ENCODE measurements at places on chromosomes 5 and 9.

DNA sequence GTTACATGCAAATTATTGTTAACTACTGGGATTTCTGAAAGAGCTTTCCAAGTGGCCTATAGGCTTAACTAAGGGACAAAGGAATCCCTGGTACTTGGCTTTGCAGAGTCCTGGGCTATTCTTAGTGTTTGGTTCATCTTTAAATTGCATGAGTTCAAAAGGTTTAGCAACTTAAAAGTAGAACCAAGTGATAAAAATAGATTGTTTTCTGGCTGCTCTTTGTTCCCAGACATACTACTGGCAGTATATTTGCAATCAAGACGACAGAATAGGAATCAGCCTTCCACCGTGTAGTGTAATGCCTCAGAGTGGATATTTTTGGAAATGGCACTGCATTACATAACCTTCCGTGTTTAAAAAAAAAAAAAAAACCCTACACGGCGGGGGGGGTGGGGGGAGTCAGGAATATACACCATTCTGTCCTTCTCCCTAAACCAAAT is 1.0 kb downstream of the NREP start:
- DNase-seq, result no peak

- no peak for DNase-seq
These were observed 243.7 kb downstream of the GLIS3 start for GRCh38 chr9:4056187-4056586.

- DNase-seq, result no peak
These were observed 255.4 kb downstream of the GRIA1 start for GRCh38 chr5:153745778-153746395.

DNA sequence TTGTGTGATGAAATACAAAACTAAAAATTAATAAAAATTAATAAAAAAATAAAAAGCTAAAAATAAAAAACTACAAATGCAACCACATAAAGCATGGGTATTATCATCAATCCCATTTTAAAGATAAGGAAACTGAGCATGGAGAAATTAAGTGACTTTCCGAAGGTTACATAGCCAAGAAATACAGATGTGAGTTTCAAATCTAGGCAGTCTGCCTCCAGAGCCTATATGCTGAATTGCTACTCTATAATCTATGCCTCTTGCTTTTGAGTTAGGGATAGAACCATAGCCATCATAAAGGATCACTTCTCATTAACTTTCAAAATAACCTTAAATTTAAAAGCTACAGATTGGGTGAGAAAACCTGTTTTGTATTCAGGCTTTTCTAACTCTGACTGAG is 18.8 kb upstream of the ERAP2 start:
- DNase-seq, result no peak

DNA sequence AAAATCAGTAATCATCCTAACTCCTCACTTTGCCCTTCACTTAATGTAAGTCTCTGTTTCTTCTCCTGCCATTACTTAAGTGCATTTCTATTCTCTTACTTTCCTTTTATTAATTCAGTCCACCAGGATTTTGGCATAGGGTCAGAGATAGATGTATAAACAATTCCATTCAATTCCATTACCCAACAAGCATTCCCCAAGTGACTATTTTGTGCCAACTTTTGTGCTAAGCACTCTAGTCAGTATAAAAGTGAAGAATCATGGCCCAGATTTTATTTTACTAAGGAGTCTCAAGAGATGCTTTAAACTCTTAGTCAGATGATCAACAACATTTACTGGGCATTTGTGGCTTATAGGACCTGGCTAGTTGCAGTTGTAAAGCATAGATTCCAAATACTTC is 159.3 kb downstream of the DMAC1 start:
- DNase-seq, result no peak

- no peak for DNase-seq
These were observed 470.5 kb downstream of the PLK2 start for GRCh38 chr5:57989378-57989777.

GRCh38 chr5:32708949-32709348 is 2.2 kb upstream of the NPR3 start:
- DNase-seq, result no peak

- DNase-seq, result no peak
These were observed 489.1 kb downstream of the CDH18 start for GRCh38 chr5:19498852-19499251.

GRCh38 chr5:173338380-173339015 is 10.3 kb upstream of the STC2 start:
- no peak for DNase-seq

DNA sequence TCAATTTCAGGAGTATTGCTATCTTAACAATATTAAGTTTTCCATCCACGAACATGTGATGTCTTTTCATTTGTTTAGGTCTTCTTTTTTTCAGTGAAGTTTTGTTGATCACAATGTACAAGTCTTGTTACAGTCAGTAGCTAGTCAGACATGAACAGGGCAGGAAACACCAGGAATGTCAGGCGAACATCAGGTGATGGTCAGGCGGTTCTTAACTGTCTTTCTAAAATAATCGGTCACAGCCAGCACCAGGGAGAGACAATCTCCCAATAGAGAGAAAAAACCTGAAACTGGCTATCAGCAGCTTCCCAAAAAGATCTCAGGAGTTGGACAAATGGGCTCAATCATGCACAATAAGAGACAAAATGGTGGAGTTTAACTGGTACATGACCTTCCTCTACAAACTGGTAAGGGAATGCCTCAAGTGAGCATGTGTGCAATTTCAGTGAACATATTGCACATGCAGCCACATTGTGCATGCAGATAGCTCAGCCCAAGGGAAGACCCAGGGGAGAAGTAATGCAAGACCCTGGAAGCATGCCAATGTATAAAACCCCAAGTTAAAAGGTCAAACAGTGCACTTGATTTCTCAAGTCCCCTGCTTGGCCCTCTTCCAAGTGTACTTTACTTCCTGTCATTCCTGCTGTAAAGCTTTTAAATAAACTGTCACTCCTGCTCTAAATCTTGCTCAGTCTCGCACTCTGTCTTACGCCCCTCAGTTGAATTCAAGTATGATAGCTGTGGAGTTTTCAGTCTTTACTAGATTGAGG is 176.1 kb upstream of the RASEF start:
- DNase-seq, result no peak

- no peak for DNase-seq
These were observed 23.0 kb upstream of the SLC6A3 start for GRCh38 chr5:1468247-1468612.

Data from stimulated activated CD4-positive, alpha-beta T cell treated with anti-CD3 and anti-CD28 coated beads, Interleukin-15, amount 100 ng/mL, for 1 hour (primary cell).